Hippocampal formation (tissue), 2 donors: ENCODE measurements at places on chromosomes 7 and 10.

- DNase-seq, result no peak
Measured at GRCh38 chr7:29956487-29956836, 33.1 kb downstream of the SCRN1 start.

DNA sequence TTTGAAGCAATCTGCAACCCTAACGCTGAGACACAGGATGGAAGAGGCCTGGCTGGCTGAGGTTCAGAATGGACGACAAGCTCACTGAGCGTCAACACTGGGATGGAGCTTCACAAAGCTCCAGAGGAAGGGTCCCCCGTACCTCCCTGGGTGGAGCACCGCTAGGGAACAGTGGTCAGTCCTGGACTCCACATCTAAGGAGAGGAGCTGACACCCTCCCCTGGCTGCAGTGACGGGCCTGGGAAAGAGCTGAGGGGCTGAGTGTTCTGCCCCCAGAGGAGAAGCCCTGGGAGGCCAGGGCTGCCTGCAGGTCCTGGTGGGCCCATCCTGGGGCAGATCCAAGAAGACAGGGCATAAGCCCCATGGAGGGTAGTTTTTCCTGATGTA is 146.2 kb downstream of the ARHGAP22 start:
- no peak for DNase-seq

DNA sequence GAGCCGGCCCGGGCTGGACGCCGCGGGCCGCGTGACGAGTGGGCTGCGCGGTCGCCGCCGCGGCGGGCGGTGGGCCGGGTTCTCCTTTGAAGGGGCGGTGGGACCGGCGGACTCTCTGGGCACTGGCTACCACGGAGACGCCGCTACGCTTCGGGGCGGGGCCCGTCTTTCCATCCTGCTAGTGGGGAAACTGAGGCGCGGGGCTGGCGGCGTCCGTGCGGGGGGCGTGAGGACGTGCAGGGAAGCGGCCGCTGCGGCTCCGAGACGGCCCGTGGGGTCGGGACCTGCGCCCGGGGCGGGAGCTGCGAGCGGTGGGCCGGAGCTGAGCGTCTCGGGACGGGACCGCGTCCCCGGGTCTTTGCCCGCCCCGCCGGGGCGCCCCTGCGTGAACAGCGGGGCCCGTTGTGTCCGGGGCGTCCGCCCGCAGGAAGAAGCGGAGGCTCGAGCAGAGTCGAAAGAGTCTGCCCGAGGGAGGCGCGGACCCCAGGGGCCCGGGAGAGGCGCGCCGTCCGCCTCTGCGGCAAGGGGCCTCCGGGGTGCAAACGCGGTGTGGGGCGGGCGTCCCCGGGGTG is 548 bp upstream of the BNIP3 start:
- no peak for DNase-seq

GRCh38 chr7:132130497-132130896 is 445.8 kb downstream of the PLXNA4 start:
- no peak for DNase-seq

- DNase-seq, result peak; percentile 46
Measured at GRCh38 chr10:118459642-118460193, 117.6 kb upstream of the FAM204A start.

DNA sequence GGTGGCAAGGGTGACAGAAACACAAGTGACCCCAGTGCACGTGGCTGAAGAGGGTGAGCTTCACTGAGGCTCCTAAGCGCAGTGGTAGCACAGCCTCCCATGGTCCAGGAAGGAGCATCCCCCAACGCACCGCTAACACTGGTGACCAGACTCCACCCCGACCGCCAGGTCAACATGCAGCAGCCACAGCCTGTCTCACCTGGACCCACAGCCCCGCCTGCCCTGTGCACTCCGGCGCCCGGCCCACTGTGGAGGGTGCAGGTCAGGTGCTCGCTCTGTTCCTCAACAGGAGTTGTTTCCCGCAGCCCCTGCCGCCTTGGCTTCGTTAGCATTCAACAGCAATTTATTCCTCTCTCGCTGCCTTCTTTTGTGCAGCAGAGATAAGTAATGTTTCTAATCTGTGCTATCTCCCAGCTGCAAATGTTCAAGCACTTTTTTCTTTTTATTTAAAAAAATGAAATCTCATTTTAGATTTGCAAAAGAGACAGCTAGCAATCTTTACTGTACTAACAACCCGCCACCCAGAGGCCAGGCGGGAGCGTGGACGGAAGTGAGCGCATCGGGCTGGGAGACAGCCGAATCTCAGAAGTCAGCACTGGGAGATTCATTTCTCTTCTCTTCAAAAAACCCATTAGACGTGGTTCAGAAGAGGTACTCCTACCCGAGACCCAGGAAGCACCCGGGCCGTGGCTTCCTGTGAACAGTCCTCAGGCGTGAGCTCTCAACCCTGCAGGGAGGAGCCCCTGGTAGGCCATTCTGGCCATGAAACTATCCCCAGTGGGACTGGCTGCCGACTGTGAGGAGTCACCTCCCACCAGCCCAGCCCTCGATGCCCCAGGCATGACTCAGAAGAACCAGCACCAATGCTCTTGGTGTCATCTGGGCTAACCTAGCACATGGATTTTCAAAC is 133.4 kb downstream of the MAD1L1 start:
- DNase-seq, result no peak

- DNase-seq, result no peak
Measured at GRCh38 chr7:51620706-51621105, 304.1 kb upstream of the COBL start.

DNA sequence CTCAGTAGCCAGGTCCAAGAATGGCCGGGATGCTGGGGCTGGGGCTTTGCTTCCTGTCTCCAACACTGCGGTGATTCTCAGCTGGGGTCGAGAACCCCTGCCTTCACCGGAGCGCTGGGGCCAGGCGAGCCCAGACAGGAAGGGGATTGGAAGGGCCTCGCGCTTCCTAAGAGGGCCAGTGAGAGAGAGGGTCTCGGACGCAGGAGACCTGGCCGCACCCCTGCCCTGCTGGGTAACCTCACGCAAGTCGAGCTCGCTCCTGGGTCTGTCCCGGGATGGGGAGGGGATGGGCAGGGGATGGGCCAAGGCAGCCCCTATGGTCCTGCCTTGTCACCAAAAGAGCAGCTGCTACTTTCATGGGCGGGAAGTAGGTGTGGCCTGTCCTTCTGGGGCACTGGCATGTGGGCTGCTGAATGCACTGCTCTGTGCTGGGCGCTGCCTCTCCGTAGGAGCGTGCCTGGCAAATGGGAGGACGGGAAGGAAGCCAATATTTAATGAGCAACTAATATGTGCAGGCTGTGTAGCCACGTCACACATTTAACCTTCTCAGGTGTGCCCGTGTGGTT is 20.0 kb downstream of the KCNK18 start:
- no peak for DNase-seq

DNA sequence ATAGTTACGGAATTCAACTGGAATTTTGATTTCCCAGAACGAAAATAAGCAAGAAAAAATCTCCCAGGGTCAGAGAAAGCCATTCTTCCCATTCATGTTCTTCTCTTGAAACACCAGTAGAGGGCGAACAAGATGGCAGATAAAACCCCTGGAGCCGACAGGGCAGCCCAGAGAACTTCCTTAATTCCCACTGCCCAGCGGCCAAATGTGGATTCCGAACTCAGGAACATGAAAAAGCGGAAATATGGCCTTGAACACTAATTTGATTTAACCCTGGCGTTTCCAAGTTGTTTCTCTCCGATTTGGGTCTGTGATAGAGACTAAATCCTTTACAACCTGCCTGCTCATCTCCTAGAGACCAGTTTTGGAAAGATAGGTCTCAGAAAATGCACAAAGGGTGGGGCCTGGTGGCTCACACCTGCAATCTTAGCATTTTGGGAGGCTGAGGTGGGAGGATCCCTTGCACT is 100.7 kb upstream of the WAC start:
- peak; percentile 50 for DNase-seq

- no peak for DNase-seq
Measured at GRCh38 chr10:131901181-131901829, 497 bp downstream of the PPP2R2D start.

- DNase-seq, result no peak
Measured at GRCh38 chr7:98276241-98276761, 5.2 kb upstream of the BRI3 start.

DNA sequence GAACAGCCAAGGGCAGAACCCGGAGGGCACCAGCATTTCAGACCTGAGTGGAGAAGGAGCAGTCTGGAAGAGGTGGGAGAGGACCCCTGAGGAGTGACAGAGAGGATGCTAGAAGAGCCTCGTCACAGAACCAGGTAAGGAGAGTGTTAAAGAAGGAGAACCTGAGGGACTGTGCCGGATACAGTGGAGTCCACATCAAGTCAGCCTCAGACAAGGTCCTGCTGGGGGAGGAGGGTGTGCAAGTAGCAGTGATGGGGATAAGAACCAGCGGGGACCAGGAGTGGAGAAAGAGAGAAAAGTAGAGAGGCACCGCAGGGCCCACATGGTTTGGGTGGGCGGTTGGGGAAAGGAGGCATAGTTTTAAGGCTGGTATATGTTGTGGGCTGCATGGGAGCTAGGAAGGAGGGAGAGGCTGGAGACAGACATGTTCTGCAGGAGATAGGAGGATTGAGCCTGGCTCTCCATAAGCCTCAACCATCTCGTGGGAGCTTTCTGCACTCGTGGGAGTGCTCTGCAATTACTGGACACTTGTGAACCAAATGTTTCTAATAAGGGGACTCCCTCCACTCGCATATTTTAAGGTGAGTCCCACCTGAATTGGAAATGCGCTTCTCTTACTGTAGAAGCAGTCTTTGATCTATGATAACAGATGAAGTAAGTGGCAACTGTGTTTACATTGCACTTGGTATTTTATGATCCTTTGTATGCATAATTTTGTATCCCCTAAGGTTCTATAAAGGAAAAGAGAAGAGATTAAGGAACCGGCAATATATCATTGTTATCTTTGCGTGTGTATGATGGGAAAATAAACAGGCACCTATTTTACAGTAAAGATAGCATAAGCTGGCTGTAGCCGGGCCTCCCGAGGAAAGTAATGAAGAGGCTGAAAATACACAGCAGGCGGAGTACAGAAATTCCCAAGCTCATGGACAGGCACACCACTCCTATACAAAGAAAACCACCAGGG is 154.8 kb downstream of the ADAM12 start:
- DNase-seq, result no peak

- DNase-seq, result no peak
Measured at GRCh38 chr7:103082497-103082896, 7.6 kb downstream of the ARMC10 start.

DNA sequence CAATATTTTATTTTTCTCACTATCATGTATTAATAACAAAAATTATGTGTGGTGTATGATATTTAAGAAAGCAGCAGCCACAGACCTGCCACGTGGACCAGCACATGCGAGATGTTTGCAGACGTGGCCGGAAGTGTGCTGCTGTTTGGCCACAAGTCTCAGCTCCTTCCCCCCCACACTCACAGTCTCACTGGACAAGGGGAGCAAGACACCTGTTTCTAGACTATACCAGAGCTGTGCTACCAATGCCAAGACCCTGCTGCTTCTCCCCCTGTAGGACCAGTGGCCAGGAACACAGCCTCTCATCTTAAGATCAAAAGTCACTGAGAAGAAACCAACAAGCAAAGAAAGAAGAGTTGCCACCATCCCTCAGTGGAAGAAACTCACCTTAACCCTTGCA is 258.9 kb upstream of the PPP2R2D start:
- DNase-seq, result no peak

GRCh38 chr7:135822376-135822775 is 73.8 kb upstream of the FAM180A start:
- no peak for DNase-seq

DNA sequence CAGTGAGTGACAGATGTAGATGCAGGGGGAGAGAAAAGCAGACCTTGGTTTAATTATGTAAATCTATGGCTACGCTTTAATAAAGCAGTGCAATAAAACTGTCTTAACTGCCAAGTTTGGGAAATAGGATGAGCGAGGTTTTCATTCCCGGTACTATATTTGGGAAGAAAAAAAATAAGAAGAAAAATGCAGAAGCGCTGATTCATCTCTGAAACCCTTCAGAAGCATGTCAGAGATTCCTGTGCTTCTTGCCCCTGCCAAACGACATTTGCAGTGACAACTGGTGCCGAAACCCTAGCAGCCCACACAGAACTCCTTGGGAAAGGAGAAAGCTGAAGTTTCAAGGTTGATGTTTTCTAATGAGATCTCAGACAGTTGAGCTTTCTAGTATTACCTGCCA is 380.7 kb downstream of the REEP3 start:
- DNase-seq, result no peak

DNA sequence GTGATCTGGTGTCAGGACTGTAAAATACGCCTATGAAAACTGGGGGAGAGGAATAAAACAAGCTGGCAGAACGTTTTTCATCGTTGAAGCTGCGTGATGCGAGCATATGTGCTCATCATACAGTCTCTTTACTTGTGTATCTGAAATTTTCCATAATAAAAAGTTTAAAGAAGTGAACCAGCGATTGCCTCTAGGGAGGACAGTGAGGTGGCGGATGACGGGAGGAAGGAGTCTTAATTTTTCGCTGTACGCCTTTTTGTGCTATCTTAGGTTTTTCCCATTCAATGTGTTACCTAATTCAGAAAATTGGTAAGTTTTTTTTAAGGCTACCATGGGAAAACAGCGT is 891 bp upstream of the WAPL start:
- no peak for DNase-seq

DNA sequence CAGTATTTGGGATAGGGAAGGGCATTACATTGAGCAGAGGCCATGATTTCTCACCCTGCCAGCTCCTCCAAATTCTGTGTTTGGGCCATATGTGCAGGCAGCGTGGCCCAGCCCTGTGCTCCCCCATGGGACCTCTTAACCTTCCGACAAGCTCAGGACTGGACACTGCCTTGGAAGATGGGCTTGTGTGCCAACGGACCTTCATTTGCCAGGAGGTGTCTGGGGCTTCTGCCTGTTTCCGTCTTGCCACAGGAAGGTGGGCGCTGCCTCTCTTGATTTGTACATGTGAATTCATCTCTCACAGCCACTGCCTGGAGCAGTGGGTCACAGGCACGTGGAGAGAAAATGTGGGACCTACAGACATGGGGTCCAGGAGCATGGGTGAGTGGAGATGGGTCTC is 272.6 kb downstream of the CCSER2 start:
- no peak for DNase-seq

- DNase-seq, result no peak
Measured at GRCh38 chr7:41911792-41912191, 208.9 kb upstream of the INHBA start.

DNA sequence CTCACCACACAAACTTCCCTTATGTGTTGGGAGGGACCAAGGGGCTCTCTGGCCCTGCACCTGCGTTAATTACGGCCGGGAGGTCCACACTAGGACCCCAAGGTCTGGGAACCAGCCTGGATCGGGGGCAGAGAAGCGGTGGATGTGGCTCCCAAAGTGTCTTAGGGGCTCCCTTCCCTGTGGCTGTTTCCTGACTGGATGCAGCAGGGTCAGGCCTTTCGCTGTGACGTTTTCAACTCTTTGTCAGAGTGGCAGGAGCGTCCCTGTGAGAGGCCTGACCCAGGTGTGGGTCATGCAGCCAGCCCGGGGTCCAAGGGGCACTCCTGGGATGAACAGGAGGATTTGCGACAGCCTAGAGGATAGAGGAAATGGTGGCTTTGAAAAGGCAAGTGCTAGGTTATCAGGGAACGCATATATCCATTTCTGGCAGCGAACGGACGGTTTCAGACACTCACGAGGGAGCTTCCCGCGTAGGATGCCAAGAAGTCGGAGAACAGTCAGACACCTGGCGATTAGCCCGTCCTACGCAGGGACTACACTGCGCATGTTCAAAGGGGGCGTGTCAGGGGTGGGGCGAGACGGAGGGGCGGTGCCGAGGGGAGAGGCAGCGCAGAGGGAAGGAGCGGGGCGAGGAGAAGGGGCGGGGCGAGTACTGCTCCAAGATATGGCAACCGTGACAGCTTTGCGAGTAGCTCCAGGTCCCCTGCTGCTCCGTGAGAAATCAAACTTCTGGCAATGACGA is 46.2 kb upstream of the ZNF716 start:
- DNase-seq, result no peak
